Renal pelvis (tissue), 12 donors: ENCODE measurements at places on chromosomes 1 and 21. TPM values are rescaled to one million over a fixed set of nuclear protein-coding genes. Genes with fewer than 3 reads are reported as not detected.

Gene PADI1
- polyA plus RNA-seq, result 0.08 TPM

Gene MANEAL
- 4.9 TPM for polyA plus RNA-seq

Gene MPL
- 0.42 TPM for polyA plus RNA-seq

Gene NME7
- polyA plus RNA-seq, result 94.1 TPM

Gene SPRR2E
- polyA plus RNA-seq, result not detected

Gene TRNP1
- polyA plus RNA-seq, result 6.0 TPM

Gene DNM3
- 6.3 TPM for polyA plus RNA-seq

Gene PRAMEF26
- polyA plus RNA-seq, result not detected

Gene C1orf141
- 0.28 TPM for polyA plus RNA-seq

Gene FCGR2B
- 0.47 TPM for polyA plus RNA-seq

Gene BARHL2
- polyA plus RNA-seq, result not detected

Gene OPN3
- 35.6 TPM for polyA plus RNA-seq

Gene CD1E
- not detected for polyA plus RNA-seq

Gene KISS1
- 0.81 TPM for polyA plus RNA-seq

GRCh38 chr1:75502776-75503175 is 108.1 kb downstream of the SLC44A5 start:
- no peak for DNase-seq

DNA sequence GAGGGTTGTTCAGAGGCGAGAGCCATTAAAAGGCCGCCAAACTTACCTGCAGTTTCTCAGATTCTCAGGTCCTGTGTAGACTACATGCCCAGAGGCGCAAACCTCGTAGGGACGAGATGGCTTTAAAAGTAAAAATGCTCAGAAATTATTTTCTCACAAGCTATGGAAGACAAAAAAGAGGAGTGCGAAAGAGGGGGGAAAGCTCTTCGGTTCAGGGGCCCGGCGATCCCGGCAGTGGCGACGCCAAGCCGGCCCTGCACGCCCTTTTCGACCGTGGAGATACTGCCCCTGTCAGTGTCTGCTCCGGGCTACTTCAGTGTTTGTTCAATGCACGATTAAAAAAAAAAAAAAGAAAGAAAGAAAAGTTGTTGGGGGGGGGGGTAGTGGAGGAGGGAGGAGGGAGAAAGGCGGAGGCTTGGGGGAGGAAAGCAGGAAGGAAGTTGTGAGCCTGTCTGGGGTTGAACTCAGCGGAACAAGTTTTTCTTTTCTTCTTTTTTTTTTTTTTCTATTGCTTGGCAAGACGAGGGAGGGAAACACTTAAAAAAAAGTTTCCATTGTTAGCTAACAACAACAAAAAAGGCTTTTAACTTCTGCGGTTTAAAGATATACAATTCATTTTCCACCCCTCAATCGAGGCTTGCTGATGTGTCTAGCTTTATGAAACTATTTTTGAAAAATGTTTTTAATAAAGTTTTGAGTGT is at the start of gene ITPKB:
Gene ITPKB (minus strand): TSS at position 288 of the 701 bp plus-strand sequence. CDS start 1,824 bp downstream, outside the sequence.
- DNase-seq, result no peak

DNA sequence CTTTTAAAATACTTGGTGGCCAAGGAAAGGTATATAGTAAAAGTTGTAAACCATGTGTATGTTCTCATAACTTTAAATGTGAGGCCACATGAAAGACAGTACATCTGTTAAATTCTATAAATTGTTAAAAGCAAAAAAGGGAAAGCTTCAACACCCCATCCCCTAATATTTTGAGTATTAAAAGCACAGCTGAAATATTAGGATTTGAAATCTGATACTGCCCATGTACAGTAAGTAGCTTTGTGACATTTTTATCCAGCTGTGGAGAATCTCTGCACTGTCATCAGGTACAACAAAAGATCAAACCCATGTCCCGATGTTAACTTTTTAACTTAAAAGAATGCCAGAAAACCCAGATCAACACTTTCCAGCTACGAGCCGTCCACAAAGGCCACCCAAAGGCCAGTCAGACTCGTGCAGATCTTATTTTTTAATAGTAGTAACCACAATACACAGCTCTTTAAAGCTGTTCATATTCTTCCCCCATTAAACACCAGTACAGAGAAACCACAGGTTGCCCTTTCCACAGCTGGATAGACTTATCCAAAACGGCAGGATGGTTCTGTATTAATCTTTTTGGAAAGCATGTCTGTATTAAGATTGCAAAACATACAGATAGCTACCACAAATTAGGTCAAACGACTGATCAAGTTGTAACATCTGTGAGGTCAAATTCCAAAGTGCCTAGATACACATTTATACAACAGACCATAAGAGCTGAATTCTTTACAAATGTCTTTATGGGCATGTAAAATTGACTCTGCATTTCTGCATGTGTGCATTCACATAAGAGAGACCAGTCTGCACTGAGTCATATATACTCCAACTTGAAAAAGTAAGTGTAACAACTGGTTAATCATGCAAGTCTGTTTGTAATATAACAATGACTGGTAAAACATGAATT is 5.2 kb downstream of the IRF2BP2 start:
- no peak for DNase-seq

DNA sequence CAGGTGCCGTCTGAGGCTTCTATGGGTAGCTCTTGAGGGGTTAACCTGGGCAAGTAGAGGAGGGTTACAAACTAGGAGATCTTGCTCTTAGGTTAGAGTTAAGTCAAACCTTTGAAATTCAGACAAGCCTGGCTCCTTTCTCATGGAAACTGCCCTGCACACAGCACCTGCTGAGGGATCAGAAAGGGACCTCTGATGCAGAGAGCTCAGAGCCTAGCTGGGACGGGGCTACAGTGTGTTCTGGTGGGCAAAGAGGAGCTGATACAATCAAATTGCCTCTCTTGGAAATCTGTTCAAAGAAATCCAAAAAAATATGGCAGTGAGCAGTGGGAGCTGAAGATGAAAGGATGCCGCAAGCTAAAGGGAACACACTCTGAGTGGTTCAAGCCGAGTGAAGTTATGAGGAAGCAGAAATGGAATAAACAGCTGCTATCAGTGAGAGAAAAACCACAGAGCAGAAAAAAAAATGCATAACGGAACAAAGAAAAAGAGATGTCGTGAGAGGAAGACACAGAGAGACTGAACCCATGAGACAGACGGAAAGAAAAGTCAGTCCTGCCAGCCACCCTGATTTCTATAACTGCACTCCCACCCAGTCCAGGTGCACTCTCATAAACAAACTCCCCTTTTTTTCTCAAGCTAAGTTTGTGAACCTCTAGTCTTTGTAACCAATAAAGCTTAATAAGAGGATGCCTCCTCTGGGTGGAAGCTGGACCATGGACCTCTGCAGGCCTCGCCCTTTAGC is 26.6 kb downstream of the PAFAH2 start:
- DNase-seq, result no peak

- no peak for DNase-seq
Observed at GRCh38 chr1:242205622-242206489, 207.0 kb upstream of the MAP1LC3C start.

- no peak for DNase-seq
Observed at GRCh38 chr1:174877208-174877673, 122.5 kb upstream of the CACYBP start.

DNA sequence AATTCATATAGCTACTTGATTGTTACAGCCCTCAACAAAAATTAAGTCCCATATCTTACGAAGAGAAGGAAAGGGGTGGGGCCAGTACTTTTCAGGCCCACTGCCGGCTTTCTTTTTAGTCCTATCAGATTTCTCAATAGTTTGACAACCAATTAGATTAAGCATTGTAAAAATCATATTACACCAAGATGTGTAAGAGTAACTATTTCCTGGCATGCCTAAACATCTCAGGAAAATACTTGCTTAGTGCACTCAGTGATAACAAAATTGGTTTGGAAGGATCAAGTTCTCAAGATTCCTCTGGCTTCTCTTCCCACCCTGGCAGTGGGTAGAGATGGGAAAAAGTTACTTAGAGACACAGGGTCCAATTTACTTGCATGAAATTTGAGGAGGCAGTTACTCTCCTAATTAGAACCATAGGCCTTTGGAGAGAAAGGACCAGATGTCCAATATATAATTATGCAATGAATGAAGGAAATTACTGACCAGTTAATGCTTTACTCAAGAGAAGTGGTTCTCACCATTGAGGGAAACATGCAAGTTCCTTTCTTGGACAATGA is 30.1 kb downstream of the STPG1 start:
- DNase-seq, result no peak

DNA sequence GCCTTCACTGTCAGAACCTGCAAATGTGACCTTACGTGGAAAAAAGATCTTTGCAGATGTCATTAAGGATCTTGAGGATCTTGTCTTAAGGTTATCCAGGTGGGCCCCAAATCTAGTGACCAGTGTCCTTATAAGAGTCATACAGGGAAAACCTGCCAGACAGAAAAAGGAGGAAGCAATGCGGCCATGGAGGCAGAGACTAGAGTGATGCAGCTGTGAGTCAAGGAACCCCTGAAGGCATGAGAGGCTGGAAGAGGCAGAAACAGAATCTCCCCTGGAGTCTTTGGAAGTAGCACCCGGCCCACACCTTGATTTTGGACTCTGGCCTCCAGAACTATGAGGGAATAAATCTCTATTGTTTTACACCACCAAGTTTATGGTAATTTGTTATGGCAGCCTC is 36.5 kb upstream of the DNASE2B start:
- DNase-seq, result no peak

DNA sequence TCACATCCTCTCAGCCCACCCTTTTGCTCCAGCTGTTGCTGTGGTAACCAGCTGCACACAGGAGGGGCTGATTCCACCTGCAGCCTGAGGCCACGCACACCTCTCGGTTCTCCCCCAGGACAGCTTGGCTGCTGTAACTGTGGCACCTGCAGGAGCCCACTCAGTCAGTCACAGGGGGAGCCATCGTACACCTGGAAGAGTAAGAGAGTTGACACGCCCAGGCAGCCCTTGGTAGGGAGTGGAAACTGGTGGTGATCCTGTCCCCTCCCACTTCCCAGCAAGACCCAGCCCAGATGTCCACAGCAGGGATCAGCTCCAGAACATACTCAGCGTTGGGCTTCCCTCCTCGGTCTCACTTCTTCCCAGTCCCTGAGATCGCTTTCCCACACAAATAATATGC is 32.2 kb upstream of the BACE2 start:
- DNase-seq, result no peak

- DNase-seq, result peak; percentile 75
Observed at GRCh38 chr1:156081917-156082308, 352 bp downstream of the MEX3A start.

GRCh38 chr1:117678246-117678977 is 72.6 kb downstream of the TENT5C start:
- no peak for DNase-seq

GRCh38 chr1:44532567-44532944 is 127.5 kb downstream of the RNF220 start:
- no peak for DNase-seq

GRCh38 chr1:26029864-26030481 is 8.4 kb downstream of the EXTL1 start:
- no peak for DNase-seq

GRCh38 chr1:244672946-244673682 is 20.2 kb downstream of the DESI2 start:
- DNase-seq, result peak; percentile 62

DNA sequence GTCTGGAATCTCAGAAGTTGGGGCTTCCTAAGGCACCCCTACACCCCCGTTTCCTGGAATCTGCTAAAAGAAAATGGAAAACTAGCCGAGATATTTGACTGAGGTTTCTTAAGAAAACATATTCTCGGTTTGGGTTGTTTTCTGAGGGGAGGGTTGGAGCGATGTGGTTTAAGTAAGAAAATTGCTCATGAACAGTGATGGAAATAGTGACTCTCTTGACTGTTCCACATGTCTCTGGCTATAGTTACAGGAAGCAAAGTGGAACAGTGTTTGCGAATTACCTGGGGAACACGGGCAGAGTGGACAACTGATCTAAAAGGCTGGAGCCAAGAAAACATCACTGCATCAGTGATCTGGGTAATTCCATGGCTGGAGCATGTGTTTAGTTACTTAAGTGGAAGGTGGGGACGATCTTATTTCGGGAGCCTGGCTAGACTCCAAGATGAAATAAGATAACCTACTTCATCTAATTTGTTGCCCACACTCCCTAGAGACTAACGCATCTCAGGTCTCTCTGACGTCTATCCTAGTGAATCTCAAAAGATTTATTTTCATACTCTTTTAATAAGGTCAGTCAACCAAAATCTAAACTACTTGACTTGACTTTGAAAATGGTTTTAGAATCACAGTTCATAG is 92.4 kb downstream of the KCNJ15 start:
- peak; percentile 71 for DNase-seq

GRCh38 chr1:233197940-233198339 is 97.6 kb downstream of the PCNX2 start:
- no peak for DNase-seq

- no peak for DNase-seq
Observed at GRCh38 chr1:209873067-209873799, 45.5 kb downstream of the UTP25 start.

GRCh38 chr21:24259241-24259640 is 1348.0 kb downstream of the MRPL39 start:
- DNase-seq, result no peak

DNA sequence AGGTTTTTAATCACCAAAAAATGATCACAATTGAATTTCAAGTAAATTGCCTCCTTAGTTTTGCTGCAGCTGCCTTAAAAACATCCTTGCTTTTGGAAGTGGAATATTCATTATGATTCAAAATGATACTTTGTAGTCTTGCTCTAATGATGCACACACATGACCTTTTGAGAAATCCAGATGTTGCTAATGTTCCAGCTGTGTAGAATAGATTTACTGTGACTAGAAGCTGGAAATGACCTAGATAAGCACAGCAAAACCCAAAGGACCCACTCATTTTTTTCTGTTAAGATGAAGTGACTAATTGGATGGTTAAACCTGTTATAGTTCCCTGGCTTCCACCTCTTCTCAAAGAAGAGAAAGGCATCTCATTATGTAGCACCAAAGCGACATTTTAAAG is 64.6 kb upstream of the RALGPS2 start:
- DNase-seq, result no peak

DNA sequence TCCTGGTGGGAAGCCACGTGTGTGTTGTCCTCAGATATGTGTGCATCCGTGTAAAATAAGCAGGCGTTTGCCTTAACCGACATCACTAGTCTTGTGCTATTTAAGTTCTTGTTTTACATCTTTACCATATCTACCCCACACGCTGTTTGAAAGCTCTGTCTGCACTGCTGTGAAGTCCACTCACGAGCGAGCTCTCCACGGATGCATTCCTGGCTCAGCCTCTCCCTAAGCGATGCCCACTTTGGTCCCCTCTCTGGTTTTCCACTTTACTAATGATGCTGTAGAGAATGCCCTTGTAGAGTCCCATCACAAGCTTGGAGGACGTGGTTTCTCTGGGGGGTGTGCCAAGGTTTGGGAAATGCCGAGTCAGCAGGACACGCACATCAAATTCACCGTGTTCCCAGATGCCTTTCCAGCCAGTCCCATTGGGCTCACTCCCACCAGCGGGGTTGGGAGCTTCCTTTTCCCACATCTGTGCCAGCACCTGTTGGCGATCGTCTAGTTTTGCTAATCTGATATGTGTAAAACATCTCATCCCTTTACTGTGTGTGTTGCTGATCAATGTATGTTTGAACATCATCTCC is 43.8 kb downstream of the ACTL8 start:
- no peak for DNase-seq

DNA sequence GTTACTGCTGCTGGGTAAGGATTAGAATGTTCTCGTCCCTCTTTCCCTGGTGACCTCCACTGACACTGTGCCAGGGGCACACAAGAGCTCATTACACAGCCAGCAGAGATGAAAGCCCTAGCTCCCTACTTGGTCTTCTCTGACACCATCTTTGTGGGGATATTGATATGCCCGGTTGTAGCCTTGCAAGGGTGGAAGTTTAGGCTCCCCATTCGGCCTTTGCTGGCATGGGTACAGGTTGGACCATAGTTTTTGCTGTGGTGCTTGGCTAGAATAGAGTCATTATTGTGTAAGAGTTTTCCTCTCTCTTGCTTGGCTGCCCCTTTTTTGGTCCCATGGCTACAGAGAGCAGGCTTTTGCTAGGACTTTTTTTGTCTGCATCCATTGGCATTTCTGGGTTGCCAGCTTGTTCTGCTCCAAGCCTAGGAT is 12.3 kb downstream of the RAB4A start:
- no peak for DNase-seq
